Pons (tissue), 1 donor: ENCODE measurements at places on chromosomes 16 and 17.

- DNase-seq = no peak
Observed at GRCh38 chr17:37476431-37477120, 13.1 kb upstream of the DUSP14 start.

DNA sequence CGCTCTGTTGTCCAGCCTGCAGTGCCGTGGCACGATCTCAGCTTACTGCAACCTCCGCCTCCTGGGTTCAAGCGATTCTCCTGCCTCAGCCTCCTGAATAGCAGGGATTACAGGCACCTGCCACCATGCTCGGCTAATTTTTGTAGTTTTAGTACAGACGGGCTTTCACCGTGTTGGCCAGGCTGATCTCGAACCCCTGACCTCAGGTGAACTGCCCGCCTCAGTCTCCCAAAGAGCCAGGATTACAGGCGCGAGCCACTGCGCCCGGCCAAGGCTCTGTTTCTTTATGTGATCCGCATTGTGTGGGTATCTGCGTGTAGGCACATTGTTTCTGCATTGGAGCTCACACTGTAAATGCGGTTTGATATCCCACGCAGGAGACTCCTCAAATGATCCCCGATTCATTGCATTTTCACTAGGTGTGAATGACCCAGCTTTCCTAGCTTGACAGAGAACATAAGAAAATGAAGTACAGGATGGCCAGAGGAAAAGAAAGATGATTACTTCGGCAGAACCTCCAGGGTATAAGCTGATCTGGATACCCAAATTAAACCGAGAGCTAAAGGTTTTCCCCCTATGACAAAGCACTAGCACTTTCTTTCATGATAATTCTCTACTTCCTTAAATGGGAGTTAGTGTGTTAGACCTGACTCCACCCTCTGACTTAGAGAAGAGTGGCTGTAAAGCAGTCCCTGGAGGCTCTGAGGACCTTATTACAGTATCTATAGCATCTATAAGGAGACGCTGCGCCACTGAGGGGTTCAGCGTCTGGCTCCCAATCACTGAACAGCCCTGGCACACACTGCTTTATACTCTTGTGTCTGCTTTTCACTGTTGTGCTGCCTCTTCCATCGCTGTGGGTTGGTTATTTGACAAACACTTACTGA lies 17.3 kb downstream of the COTL1 start:
- DNase-seq = peak; percentile 54

GRCh38 chr16:27374804-27375425 lies 27.1 kb upstream of the IL21R start:
- peak; percentile 83 for DNase-seq

DNA sequence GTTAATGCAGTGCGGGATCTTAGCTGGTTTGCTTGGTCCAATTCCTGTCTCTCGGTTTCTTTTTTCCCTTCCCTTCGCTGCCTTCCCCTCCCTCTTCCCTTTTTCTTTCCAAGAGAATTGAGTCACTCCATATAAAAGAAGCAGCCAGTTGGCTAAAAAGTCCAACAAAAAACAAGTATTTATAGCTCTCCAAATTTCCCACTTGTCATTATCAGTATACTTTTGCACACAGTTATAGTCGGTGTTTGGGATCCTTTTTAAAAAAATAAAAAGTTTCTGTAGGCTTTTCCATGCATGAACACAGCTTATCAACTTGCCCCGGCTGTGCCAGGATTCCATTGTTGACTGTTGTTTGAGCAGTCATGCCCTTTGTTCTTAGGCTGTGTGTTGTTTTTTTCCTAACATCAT lies 24.9 kb downstream of the HMOX2 start:
- peak; percentile 88 for DNase-seq

GRCh38 chr16:57069053-57069452 lies 23.3 kb upstream of the CPNE2 start:
- no peak for DNase-seq

GRCh38 chr16:11857161-11857560 lies 5.8 kb upstream of the RSL1D1 start:
- DNase-seq = no peak

- no peak for DNase-seq
Observed at GRCh38 chr17:2929881-2930533, 133.4 kb downstream of the OR1D5 start.

DNA sequence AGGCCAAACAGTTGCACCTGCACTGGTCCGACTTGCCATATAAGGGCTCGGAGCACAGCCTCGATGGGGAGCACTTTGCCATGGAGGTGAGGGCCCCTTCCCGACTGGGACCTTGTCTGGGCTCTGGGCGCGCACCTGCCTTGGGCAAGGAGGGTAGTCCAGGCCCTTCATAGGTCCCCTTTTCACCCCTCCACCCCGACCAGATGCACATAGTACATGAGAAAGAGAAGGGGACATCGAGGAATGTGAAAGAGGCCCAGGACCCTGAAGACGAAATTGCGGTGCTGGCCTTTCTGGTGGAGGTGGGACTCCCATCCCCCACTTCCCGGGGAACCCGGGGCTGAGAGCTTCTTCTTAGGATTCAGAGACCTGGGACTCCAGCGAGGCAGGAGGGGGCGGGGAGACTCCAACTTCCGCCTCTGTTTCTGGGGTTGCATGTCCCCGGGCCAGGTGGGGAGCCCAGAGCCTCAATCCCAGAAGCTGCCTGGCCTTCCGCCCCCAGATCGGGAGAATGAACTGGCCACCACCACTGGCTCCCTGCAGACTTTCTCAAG lies 7.8 kb downstream of the CA4 start:
- no peak for DNase-seq

- no peak for DNase-seq
Observed at GRCh38 chr17:7946441-7946840, 14.4 kb downstream of the CNTROB start.

- DNase-seq = no peak
Observed at GRCh38 chr17:35147375-35147905, at the start of gene UNC45B. Gene UNC45B, plus strand, starts transcription at chr17:35147817. Its CDS starts 447 bp downstream, at chr17:35148264.

DNA sequence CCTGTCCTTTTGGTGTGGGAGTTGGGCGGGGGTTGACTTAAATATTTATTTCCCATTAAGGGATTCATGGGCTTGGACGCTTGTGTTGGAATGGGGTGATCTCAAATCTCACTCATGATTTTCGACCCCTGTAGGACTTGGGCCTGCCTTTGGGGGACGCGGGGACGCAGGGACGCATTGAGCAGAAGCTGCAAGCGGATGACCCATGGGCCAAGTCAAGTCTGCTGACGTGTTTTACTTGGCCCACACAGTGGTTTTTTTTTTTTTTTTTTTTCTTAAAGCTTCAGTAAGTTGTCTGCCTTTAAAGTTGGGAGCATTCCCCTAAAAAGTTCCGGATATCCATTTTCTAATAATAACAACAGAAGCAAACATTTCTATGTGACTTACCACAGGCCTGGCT lies 28.9 kb downstream of the CMIP start:
- DNase-seq = no peak

DNA sequence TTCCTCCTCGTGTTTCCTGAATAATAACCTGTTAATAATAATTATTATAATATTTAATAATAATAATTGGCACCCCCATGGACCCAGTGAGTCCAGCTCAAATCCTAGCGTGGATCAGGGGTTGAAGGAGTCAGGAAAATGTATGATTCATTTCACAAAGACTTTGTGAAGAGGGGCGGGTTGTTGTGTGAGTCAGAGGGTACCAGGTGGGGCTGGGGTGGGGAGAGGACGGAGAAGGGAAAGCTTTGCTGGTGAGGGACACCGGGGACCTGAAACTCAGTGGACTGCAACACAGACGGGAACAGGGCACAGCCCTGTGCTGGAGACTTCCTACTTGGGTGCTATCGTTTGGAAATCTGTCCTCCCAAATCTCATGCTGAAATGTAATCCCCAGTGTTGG lies 3.1 kb upstream of the ADORA2B start:
- no peak for DNase-seq

DNA sequence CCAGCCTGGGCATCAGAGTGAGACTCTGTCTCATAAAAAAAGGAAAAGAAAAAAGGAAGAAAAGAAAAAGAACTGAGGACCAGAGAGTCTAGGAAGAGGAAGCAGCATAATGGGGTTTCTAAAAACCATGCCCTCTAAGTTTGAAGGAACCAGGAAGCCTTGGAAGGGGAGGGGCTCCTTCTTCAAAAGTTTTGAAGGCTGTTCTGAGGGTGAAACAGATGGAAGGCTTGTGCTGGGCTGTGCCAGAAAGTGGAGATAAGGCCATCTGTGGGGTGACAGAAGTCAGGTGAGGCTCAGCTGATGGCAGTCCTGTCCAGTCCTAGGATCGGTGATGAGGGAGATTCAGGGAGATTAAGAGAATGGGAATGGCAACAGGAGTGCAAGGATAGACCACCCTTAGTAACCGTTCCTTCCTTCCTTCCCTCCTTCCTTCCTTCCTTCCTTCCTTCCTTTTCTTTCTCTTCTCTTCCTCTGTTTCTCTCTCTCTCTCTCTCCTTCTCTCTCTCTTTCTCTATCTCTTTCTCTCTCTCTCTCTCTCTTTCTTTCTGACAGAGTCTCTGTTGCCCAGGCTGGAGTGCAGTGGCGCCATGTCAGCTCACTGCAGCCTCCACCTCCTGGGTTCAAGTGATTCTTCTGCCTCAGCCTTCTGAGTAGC lies 182.6 kb downstream of the NTN1 start:
- peak; percentile 29 for DNase-seq

- no peak for DNase-seq
Observed at GRCh38 chr17:3904501-3904900, 11.6 kb upstream of the CAMKK1 start.

DNA sequence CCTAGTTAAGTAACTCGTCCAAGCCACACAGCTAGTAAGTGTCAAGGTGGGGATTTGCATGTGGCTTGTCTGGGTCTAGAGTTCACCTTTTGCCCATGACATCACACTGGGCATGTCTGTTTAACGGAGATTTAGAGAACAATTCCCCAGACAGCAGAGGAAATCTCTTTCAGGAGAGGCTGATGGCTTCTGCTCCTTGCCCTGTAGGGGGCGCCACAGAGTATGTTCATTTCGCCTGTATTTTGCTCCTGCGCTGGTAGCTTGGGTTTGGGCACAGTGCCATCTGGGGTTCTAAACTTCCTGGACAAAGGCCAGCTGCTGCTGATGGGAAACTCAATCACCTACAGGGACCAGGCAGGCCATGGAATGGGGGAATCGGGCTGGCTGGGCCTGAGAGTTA lies 20.4 kb downstream of the OTOA start:
- DNase-seq = no peak

DNA sequence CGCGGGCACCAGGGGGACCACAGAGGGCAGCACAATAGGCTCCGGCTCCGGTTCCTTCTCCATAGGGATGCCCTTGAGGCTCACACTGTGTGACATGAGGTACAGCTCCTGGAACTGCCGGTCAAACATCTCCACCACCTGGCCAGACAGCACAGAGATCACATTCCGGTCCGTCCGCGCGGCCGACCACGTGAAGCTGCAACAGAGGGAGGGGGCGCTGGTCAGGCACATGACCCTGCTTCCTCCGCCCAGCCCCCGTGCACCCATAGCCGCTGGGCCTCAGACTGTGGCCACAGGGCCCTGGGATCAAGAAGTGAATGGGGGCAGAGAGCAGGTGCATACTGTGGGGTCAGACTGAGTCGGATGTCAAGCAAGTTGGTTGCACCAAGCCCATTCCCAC lies 25.9 kb downstream of the FAM83G start:
- no peak for DNase-seq

GRCh38 chr16:10741844-10742243 lies 1.8 kb upstream of the NUBP1 start:
- no peak for DNase-seq

GRCh38 chr17:79053251-79053925 lies 21.2 kb upstream of the ENGASE start:
- no peak for DNase-seq

DNA sequence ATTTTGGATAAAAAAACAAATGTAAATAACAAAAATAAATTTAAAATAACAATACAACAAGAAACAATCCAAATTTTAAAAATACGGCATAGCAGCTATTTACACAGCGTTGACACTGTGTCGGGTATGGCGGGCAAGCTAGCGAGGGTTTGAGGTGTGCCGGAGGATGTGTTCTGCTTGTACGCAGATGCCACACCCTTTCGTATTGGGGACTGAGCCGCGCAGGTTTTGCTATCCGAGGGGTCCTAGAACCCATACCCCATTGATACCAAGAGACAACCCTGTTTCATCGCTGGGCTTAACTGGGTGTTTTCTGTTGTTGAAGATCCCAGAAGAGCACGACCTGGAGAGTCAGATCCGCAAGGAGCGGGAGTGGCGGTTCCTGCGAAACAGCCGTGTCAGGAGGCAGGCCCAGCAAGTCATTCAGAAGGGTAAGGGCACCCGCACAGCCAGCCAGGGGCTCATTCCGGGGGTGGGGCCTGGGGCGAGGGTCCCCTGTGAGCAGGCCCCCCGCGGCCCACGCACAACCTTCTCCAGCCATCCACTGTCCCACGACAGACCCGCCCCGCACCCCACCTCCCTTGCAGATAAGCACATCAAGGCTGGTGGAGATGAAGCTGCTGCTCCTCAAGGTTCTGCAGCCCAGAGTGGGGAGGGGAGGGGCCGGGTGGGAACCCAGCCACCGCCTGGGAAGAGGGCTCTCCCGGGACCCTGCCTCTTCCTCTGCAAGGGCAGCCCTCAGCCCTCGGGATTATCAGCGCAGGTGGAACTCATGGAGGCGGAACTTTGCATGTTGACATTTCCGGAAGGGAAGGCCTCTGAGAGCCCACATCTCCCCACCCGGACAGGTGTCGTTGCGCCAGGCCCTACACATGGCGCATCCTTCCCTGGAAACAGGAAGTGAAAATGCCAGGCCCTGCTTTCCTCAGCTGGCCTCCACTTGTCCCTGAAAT lies 51.2 kb upstream of the CHMP6 start:
- DNase-seq = no peak

DNA sequence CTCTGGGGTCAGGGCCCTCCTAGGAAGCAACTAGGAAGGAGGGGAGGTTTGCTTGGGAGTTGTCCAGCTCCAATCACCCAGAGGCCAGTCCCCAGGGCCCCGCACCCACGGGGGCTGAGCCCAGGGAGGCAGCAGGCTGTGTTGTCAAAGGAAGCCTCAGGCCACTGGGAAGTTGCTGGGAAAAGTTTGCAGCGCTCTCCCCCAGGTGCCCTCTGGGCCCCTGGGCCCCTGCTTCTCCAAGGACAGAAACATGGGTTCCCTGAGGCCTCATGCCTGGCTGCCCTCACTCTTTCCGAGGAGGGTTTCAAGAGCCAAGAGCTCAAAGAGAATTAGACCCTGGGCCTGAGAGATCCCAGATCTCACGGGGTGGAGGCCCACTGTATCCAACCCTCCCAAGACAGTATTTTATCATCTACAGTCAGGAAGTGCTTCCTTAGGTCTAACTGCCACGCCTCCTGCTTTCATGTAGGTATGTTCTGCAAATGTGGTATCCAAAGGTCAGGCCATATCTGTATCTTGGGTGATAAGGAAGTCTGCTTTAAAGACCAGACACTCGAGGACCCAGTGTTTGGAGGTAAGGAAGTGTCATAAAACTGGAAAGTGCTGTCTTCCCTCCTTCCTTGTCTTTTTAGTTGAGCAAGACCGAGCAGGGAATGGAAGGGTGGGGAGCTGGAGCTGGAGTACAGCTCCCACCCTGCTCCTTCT lies 44.2 kb upstream of the ZNF423 start:
- no peak for DNase-seq

GRCh38 chr16:89013692-89014402 lies 36.8 kb upstream of the CBFA2T3 start:
- DNase-seq = no peak
